ENCODE measurements at places on chromosomes 11 and 22.

DNA sequence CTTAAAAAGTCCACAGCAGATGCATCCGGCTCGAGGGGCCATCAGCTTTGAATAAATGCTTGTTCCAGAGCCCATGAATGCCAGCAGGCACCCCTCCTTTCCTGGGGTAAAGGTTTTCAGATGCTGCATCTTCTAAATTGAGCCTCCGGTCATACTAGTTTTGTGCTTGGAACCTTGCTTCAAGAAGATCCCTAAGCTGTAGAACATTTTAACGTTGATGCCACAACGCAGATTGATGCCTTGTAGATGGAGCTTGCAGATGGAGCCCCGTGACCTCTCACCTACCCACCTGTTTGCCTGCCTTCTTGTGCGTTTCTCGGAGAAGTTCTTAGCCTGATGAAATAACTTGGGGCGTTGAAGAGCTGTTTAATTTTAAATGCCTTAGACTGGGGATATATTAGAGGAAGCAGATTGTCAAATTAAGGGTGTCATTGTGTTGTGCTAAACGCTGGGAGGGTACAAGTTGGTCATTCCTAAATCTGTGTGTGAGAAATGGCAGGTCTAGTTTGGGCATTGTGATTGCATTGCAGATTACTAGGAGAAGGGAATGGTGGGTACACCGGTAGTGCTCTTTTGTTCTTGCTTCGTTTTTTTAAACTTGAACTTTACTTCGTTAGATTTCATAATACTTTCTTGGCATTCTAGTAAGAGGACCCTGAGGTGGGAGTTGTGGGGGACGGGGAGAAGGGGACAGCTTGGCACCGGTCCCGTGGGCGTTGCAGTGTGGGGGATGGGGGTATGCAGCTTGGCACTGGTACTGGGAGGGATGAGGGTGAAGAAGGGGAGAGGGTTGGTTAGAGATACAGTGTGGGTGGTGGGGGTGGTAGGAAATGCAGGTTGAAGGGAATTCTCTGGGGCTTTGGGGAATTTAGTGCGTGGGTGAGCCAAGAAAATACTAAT is 1.9 kb downstream of the NEAT1 start:
- peak; percentile 29 for DNase-seq

DNA sequence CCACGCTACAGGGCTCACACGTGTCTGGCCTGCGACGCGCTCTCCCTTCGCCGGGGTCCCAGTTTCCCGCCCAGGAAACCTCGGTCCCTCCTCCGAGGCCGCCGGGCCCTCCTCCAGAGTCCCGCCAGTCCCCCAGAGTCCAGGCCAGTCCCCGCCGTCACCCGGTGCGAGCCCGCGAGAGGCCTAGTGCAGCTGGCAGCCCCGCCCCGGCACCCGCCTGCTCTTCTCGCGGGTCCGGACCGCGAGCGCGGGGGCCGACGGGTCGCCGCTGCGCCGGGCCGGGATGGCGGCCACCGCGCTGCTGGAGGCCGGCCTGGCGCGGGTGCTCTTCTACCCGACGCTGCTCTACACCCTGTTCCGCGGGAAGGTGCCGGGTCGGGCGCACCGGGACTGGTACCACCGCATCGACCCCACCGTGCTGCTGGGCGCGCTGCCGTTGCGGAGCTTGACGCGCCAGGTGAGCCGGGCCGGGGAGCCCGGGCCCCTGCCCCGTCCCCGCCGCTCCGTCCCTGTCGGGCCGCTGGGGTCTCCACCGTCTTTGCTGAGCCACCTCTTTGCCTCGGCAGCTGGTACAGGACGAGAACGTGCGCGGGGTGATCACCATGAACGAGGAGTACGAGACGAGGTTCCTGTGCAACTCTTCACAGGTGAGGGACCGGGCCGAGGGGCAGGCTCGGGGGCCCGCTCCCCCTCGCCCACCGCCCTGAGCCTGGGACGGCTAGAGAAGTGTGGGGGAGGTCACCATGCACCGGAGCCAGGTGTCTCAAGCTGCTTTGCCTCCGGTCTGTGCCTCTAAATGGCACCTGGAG is at the start of gene PTPMT1:
PTPMT1 (plus strand) TSS at position 260 of the 809 bp plus-strand sequence; CDS start at position 284, 24 bp downstream.
- no peak for DNase-seq

DNA sequence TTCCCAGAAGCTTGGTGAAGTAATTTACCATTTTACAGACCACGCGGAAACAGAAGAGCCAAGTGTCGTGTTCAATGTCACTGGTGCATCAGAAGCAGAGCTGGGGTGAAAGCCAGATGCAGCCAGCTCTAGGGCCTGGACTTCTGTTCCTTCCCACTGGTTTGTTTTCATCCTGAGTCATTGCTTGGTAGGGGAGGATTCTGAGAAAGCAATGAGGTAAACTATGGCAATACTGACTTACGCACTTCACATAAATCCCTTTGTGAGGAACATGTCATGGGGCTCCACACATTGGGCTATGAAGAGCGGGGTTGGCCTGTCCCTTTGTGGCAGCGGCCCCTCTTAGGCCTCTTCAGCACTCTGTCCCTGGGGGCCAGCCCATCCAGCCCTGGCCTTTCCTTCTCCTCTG is 52.4 kb upstream of the RBFOX2 start:
- DNase-seq: peak; percentile 51

DNA sequence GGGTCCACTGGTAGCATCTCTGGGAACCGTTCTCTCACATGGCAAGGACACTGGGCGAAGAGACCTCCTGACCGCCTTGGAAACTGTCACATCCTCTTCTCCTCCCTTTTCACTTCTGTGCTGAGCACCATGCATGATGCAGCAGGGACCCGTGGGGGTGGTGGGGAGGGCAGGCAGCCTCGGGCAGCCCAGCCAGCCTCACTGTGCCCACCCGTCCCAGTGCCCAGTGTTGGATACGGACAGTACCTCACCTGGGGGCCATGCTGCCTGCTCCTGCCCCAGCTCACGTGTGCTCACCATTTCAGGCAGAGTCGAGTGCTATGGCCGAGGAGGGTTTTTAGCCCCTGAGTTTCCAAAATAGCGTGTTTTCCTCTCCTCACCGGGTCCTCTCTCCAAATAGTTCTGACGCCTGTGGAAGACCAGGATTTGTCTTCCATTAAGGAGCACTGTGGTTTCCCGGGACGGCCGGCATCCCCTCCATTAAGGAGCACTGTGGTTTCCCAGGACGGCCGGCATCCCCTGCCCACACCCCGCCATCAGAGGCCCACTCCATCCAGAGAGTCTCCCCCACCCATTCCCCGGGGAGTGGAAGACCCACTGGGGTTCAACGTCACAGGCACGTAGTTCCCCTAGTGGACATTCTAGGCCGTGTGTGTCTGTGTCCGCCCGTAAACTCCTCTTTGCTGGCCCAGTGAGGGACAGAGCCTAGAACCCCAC is 22.4 kb downstream of the B3GAT1 start:
- DNase-seq: no peak

GRCh38 chr11:84887055-84887629 is 740.0 kb downstream of the DLG2 start:
- DNase-seq: no peak

- no peak for DNase-seq
Measured at GRCh38 chr11:46122945-46123715, 1.9 kb upstream of the PHF21A start.

DNA sequence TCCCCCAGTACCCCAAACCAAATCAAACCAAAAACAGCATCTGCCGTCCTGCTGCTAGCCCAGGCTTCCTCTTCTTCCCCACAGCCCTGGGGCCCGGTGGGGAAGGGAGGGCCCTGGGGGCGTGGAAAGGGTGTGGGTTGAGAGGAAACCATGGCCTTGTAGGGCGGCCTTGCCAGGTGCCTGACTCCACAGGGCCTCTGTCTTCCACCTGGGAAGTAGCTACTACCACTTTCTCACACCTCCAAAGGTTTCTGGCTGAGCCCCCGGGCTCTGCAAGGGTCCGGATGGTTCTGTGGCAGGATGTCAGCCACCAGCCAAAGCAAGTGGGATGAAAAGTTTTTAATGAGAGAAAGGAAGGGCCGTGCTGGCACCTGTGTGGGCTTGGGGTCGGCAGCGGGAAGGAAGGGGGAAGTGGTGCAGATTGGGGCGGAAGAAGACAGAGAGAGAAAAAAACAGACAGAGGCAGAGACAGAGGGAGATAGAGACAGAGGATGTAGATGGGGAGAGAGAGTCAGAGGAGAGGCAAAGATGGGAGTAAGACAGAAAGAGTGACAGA is 10.5 kb downstream of the TPST2 start:
- no peak for DNase-seq

DNA sequence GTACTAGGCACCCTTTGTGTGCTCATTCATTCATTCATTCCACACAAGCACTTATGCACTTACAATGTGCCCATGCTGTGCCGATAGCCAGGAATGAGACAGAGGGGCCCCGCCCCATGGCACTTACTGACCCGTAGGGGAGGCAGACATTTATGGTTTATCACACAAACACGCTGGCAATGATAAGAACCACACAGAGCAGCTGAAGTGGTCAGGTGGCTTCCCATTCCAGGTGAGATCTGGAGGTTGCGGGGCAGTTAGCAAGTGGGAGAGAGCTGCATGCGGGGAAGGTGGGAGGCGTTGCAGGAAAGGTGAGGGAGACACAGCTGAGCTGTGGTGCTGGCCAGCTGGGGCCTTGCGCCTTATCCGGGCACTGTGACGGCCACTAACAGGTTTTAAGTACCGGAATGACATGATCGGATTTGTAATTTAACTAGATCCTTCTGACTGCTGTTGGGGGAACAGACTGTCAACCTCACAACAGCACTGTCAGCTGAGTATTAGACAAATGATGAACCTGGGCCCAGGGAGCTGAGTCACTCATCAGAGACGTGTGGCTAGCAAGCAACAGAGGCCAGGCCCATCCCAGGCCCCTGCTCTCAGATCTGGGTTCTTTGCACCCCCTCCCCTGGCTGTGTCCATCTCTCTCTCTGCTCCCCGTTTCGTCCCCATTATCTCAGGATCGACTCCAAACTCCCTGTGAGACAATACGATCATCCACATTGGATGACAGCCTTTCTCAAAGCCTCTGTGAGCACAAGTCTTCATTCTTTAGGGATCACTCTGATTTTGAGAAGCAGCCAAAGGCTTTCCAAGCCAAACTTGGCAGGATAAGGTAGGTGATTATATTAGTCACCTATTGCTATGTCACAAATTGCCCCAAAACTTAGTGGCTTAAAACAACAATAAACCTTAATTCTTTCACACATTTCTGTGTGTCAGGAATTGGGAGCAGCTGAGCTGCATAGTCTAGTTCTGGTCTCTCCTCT is 28.4 kb downstream of the RASD2 start:
- DNase-seq: peak; percentile 52

DNA sequence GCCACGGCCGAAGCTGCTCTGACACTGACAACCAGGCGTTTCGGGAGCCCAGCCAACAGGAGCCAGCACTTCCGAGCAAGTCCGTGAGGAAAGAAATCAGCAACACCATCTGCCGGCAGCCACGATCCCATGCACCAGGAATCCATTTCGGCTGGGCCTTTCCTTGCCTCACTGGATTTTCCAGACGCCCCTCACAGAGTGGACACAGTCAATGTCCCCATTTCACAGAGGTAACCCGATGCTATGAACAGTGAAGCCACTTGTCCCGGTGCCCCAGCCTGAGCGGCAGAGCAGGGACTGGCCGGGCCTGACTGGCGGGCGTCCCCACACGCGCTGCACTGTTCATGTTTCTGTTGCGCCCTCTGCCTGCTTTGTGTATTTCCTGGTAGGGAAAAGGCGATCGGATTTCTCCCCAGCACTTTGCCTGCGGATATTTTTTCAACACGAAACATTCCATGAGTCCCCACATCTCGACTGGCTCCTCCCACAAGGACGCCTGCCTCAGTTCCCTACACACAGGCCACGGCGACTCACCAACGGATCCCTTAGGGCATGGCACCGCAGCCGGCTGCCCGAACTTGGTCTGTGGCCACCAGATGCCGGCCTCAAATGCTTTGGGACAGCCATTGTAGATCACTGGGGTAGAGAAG is 55.3 kb downstream of the TRMU start:
- no peak for DNase-seq

- DNase-seq: no peak
Measured at GRCh38 chr22:28629420-28630176, 50.0 kb downstream of the TTC28 start.

- no peak for DNase-seq
Measured at GRCh38 chr22:27801616-27802345, at the start of gene MN1. TSS of gene MN1 (minus strand) at chr22:27801756. CDS start at chr22:27800543, 1,213 bp downstream.

GRCh38 chr22:37273126-37273845 is 9.0 kb upstream of the CYTH4 start:
- DNase-seq: no peak

GRCh38 chr11:2143799-2144543 is 4.8 kb upstream of the IGF2 start:
- no peak for DNase-seq

- no peak for DNase-seq
Measured at GRCh38 chr11:8339592-8340022, 75.9 kb upstream of the LMO1 start.

GRCh38 chr11:61635304-61635703 is 44.9 kb upstream of the DAGLA start:
- no peak for DNase-seq

DNA sequence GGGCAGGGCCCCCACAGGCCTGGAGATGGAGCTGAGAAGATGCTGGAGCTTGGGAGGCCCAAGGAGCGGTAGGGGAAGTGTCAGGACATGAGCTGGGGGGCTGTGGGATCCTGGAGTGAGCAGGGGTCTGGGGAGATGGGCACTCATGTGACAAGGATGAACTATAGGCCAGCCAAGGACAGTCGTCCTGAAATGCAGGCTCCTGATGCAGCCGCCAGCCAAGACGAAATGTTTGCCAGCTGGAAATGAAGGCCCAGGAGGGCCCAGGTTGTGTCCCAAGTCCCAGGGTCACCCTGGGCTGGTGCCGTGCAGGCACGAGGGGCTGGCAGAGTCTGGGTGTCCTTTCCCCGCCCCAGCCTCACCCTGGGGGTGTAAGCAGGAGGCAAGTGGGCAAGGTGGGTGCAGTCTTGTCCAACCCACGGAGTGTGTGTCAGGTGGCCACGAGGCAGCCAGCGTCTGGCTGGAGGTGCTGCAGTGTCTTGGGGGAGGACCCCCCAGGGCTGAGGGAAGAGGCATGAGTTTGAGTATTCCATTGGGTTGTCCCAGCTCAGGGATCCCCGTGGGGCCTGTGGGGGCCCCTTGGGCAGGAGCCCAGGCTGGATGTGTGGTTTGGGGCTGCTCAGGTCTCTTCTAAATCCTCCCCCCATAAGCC is 21.4 kb downstream of the MRGPRG start:
- no peak for DNase-seq

DNA sequence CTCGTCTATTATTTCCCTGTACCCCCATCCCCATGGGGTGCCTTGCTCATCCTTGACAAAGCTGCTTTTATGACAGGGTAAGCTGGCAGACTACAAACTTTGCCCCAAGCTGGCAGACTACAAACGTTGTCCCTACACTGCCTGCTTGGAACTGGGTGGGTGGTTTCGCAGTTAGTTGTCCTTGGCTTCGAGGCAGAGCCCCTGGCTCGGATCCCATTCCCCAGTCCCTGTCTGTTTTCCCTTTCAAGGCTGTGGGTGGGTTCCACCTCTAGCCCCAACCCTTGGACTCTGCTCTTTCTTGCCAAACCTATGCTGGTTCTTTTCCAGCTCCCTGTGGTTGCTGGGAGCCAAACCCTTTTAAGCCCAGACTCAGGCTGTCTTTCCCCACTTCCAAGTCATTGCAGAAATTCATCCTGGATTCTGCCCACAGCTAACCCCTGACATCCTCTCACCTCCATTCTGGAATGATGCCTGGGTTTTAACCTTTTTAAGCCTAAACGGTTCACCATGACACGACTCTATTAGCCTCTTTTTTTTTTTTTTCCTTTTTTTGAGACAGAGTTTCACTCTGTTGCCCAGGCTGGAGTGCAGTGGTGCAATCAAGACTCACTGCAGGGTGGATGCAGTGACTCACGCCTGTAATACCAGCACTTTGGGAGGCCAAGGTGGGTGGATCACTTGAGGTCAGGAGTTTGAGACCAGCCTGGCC is 9.2 kb upstream of the RBM14 start:
- DNase-seq: peak; percentile 15

All from HS-5 (cell line).